Renal pelvis (tissue), 12 donors: ENCODE measurements at places on chromosomes 12 and 14. TPM values are rescaled to one million over a fixed set of nuclear protein-coding genes. Genes with fewer than 3 reads are reported as not detected.

DNA sequence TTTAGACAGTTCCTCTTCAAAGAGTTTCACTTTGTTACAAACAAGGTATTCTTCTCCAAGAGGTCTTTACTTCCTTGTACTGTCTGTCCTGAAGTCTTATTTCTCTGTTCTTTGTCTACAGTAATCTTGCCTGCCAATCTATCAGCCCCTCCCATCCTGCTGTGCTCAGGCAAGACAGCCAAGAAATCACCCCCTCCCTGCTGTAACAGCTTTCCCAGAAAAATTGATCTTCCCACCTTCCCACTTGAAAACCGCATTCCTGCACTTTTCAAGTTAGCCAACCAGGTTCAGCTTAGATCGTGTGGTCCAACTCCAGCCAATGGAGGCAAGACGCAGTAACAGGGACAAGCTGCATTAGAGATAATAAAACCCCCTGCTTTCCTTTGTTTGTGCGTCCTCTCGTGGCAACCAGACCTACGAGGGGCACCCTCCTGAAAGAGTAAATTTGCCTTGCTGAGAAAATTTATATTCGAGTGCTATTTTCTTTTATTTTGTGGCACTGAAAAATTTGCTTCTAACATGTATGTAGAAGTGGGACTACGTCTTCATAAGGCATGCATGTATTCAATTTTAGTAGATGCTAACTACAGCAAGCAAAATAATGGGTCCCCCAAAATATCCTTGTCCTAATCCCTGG is 46.5 kb upstream of the ESR2 start:
- no peak for DNase-seq

GRCh38 chr14:20195911-20196310 is 5.2 kb downstream of the OR11G2 start:
- no peak for DNase-seq

DNA sequence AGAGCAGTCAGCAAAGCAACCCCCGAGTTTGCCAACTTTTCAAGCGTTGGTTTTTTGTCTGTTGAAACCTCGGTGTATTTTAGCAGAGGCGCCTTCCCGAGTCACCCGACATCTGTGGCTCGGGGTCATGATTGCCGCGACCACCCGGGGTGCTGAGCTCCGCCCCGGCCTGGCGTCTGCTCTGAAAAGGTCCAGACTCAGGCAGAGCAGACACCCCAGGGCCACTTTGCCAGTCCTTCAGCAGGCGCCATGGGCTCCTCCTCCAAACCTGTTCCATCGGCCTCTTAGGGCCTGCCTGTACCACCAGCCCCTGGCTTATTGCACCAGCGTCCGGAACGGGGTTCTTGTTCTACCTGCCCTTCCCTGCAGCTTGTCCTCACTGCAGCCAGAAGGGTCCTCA is 19.1 kb downstream of the ANKRD9 start:
- no peak for DNase-seq

DNA sequence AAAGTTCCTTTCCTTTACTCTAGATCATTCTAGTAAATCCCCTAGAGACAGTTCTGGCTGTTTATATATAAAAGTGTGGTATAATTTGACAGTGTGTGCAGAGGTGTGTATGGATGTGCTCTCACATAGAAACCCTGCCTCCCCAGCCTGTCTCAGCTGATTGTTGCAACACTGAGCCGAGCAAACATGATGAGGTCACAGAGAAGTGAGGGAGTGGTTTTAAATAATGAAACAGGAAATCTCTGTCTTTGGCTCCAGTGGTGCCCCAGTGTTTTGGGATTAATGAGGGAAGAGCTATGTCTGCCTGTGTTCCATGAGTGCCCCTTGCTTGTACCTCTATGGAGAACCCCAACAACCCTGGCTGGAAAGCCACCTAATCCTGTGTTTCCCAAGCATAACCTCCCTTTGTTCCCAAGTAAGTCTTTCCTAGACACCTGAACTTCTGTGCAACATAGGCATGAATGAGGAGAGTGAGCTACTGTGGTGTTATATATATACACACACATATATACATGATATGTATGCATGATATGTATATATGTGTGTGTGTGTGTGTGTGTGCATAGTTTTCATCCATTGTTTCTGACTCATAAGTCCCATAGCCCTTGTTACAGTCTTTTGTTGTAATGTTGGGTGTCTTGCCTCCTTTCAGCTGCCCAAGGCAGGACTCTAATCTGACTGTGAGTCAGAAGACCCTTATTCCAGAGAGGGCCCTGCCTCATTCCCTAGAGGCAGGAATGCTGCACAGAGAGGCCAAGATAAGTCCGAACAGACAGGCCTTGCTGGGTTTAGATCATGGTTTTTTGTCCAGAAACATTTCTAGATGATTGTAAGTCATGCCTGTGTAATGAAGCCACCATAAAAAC is 18.0 kb downstream of the TRAF3 start:
- DNase-seq, result no peak

DNA sequence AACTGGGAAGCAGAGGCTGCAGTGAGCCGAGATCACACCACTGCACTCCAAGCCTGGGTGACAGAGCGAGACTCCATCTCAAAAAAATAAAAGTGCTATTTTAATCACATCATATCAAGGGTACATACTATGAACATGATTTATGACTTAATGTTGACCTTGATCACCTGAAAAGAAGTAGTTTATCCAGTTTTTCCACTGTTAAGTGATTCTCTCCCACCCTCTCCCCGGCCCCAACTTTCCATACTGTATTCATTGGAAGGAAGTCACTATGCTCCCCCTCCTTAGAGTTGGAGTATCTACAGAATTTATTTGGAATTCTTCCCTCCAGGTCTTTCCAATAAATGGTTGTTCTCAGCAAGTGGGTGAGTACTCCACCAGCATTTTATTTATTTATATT is 3.0 kb upstream of the PRMT5 start:
- no peak for DNase-seq

GRCh38 chr12:72901685-72902084 is 629.5 kb downstream of the TRHDE start:
- no peak for DNase-seq

- no peak for DNase-seq
Observed at GRCh38 chr14:49896966-49897365, 4.1 kb downstream of the ARF6 start.

GRCh38 chr12:28223025-28223554 is 32.8 kb downstream of the CCDC91 start:
- DNase-seq, result no peak

GRCh38 chr14:56150645-56151345 is 32.6 kb downstream of the PELI2 start:
- no peak for DNase-seq

DNA sequence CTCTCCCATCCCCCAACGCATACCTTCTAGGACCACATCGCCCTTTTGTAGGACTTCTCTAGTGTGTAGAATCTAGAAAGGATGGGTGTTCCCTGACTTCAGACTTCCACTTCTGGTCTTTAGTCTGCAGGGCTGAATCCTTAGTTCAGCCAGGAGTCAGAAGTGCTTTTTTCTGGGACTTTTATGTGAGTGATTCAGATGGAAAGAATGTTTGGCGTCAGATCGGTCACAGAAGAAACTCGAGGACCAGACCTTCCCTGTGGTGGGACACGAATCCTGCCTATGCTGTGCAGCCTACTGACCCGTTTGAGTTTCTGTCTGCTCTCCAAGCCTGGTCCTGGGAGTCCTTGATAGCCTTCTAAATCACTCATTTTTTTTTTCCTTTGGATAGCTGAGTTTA is 165.4 kb upstream of the SSTR1 start:
- DNase-seq, result peak; percentile 41

GRCh38 chr12:105428793-105429395 is 98.4 kb downstream of the C12orf75 start:
- no peak for DNase-seq

DNA sequence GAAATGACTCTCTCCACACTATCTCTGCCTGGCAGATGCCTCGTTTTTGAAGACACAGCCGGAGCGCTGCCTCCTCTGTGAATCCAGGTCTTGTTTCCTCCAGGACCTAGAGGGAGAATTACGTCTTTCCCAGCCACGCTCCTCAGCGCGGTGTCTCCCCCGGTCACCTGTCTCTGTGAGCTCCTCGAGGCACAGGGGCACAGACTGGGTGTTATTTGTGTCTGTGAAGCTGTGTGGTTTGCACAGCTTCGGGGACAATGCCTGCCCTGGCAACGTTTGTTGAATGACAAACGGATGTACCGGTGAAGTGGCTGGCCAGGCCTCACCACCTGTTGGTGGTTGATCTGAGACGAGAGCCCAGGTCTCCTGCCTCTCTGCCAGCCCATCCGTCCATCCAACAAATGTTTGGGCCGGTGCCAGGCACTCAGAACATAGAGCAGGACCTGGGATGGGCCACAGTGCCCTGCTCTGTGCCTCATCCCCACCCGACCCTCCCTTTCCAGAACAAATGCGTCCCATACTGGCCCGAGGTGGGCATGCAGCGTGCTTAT is 6.1 kb downstream of the PTPN6 start:
- no peak for DNase-seq

- no peak for DNase-seq
Observed at GRCh38 chr12:31523306-31523705, 67.6 kb downstream of the DENND5B start.

GRCh38 chr12:29743077-29743476 is 40.7 kb downstream of the TMTC1 start:
- no peak for DNase-seq

DNA sequence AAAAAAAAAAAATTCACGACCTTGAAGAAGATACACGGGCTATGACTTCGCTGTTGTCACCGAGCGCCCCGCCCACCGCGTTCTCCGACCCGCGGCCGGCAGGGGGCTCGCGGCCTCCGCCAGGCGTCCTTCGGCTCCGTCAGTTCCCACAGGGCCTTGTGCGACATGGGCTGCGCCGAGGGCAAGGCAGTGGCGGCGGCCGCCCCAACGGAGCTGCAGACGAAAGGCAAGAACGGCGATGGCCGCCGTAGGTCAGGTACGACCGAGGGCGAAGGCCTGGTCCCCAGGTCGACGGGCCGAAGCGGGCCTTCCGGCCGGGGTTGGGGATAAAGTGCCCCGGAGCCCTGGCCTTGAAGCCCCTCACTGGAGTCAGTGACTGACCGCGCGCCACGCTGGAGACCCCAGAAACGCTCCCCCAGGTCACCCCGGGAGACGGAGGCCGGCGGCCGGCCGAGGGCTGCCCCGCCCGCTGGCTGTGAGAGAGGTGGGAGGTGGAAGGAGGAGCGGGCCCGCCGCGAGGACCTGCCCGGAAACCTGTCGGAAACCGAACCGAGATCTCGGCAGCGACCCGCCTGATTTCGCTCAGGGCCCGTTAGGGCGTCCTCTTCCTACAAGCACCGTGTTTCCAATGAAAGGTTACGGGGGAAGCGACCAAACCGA is at the start of gene TXNRD1:
TSS of gene TXNRD1 (plus strand) at position 142 of the 660 bp plus-strand sequence. CDS start at position 166, 24 bp downstream.
- DNase-seq, result peak; percentile 80

- DNase-seq, result peak; percentile 4
Observed at GRCh38 chr12:7017870-7018349, 366 bp downstream of the LPCAT3 start.

- DNase-seq, result no peak
Observed at GRCh38 chr14:59362513-59362912, 102.7 kb downstream of the GPR135 start.

- no peak for DNase-seq
Observed at GRCh38 chr14:81927070-81927469, 393.4 kb upstream of the SEL1L start.

DNA sequence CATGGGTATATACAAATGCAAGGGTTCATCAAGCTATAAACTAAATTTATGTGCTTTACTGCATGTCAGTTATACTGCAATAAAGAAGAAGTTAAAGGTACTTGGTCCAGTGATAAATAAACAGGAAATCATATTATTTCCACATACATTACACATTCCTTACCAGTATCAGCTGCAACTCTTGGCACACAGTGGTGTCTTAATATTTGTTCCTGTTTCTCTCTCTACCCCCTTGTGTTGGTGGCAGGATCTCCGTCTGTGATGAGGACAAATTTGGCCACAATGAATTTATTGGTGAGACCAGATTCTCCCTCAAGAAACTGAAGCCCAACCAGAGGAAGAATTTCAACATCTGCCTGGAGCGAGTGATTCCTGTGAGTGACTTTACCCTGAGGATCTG is 19.2 kb upstream of the OAS1 start:
- no peak for DNase-seq

- no peak for DNase-seq
Observed at GRCh38 chr14:67513631-67514108, 19.4 kb upstream of the PLEKHH1 start.

GRCh38 chr12:52645120-52645761 is 6.8 kb downstream of the KRT2 start:
- no peak for DNase-seq

DNA sequence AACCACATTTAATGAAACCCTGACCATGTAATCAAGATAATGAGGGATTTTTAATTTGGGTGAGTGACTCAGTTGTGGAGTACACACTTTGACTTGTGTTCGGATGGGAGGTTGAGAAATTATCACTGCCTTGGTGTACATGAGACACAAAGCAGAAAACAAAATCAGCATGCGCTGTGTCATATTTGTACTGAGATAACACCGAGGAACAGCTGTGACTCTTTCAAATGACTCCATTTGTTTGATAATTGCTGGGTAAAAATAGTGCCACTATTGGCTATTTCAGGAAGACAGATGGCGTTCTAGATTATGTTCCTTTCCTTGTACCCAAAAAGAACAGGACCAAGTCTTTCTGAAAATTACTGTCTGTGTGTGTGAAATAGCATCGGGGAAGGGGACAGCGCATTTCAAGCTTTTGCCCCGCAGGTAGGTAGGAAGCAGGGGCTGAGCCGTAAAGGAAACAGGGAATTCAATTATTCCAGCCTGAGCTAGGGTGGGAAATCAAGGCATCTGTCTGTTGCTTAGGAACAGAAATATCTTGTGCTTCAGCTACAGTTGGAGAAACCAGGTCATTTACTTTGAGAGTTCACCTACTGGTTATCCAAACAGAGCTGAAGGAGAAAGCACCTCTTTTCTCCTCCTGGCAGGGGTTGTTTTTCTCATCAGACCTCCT is 114.3 kb downstream of the SNAPC1 start:
- DNase-seq, result no peak

- DNase-seq, result no peak
Observed at GRCh38 chr12:53809005-53809404, 57.2 kb upstream of the CISTR start.

DNA sequence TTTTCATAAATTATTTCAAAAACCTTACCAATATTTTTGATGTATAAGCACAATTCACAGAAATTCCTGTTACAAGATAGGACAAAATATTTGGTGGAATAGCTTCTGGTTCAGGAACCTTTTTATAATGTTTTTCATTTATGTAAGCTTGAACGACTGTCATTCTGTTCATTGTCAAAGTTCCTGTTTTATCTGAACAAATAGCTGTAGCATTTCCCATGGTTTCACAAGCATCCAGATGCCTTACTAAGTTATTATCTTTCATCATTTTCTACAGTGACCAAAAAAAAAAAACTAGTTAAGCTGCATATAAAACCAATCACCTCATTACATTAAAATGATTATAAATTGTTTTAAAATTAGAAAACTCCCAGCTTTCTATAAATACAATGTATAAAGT is 87.1 kb downstream of the ATP2B1 start:
- no peak for DNase-seq

GRCh38 chr12:41897593-41897992 is 247.1 kb downstream of the GXYLT1 start:
- no peak for DNase-seq

GRCh38 chr12:27807063-27807703 is 27.1 kb upstream of the MANSC4 start:
- no peak for DNase-seq

TBC1D30 gene
- 7.4 TPM for polyA plus RNA-seq

EML1 gene
- polyA plus RNA-seq, result 32.4 TPM

RAB3IP gene
- polyA plus RNA-seq, result 54.7 TPM

KCNJ8 gene
- 20.5 TPM for polyA plus RNA-seq

GLT1D1 gene
- 2.2 TPM for polyA plus RNA-seq

FOXN4 gene
- 2.7 TPM for polyA plus RNA-seq

CFAP251 gene
- 16.1 TPM for polyA plus RNA-seq

ATP2B1 gene
- polyA plus RNA-seq, result 103 TPM

CCDC177 gene
- polyA plus RNA-seq, result 0.16 TPM

SP7 gene
- 0.10 TPM for polyA plus RNA-seq

CLEC7A gene
- 1.1 TPM for polyA plus RNA-seq
